ENCODE measurements at places on chromosomes 7 and 10.

DNA sequence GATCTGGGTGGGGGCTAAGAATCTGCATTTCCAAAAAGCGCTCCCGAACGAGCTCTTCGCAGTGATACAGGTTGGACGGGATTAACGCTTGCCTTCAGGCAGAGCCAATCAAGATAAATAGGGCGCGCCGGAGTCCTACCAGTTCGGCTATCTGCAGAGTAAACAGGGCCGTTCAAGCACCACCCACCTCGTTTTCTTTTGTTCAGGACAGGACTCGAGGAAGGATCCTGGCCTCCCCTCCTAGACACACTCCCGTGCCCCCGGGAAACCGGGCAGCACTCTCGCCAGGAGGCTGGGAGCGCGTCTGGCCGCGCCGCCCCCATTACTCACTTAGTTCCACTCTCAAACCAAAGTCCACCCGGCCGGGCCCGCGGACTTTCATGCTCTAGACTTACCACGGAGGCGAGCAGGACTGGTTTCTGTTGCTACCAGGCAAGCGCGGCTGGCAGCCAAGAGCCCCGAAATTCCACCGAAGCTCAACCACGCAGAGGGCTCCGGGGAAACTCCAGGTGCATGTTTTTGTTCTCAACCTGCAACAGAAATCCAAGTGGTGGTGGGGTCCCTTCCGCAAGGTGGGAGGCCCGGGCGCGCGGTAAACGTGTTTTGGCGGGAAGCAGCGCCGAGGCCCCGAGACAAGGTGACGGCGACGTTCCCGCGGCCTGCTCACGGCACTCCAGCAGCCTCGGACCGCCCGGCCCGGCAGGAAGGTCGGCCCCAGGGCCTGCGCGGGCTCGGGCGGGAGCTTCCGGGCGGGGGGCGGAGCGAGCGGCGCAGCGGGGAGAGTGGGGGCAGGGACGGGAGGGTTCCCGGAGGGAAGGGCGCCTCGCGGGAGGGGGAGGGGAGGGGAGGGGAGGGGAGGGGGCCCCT is 12.7 kb downstream of the HNRNPF start:
- no peak for DNase-seq

GRCh38 chr10:22321156-22321923 is 441 bp downstream of the BMI1 start:
- no peak for DNase-seq

- no peak for DNase-seq
These were observed 209.5 kb upstream of the INHBA start for GRCh38 chr7:41912426-41912825.

GRCh38 chr7:5428478-5429252 is 5.0 kb upstream of the TNRC18 start:
- no peak for DNase-seq

DNA sequence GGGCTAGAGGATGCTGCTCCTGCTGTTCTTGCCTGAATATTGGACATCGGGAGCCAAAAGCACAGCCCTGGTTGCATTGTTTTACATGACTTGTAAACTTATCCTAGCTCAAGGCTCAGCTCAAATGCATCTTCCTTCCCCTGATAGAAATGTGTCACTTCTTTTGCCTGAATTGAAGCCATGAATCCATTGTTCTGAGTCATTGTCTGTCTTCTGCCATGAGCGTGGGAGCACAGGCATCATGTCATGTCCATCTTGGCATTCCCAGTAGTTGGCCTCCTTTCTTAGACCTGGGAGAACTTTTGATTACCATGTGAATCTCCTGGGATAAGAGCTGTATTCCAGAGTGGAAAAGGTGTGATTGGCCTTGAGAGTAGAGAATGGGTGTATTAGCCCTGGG is 54.1 kb upstream of the OPN4 start:
- no peak for DNase-seq

DNA sequence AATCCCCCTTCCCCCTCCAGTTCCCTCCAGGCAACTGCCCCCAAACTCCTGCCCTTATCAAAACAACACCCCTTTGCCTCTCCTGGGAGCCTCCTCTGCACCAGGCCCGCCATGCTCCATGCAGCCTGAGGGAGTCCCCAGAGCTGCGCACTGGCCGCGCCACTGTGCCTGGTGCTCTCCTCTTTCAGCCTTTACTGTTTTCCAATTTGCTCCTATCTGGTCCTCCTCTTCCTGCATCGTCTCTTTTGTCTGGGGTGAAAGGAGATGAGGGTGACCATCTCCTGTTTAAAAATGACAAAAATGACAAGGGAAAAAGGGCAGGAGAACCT is 165.8 kb upstream of the ADCY1 start:
- no peak for DNase-seq

DNA sequence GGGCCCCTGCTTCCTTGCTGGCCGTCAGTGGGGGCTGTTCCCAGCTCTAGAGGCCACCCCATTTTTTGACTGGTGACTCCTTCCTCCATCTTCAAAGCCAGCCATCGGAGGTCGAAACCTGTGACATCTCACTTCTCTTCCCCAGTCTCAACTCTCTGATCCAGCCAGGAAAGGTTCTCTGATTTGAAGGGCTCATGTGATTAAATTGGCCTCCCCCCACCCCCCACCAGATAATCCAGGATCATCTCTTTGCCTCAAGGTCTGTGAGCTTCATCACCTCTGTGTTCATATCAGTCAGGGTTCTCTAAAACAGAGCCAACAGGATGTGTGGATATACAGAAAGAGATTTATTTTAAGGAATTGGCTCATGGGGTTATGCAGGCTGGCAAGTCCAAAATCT is 5.6 kb upstream of the RAMP3 start:
- no peak for DNase-seq

GRCh38 chr10:964321-964987 is 23.8 kb upstream of the GTPBP4 start:
- DNase-seq: no peak

GRCh38 chr7:139394540-139394939 is 34.8 kb downstream of the LUC7L2 start:
- DNase-seq: no peak

GRCh38 chr10:1596482-1597099 is 140.7 kb downstream of the ADARB2 start:
- no peak for DNase-seq

DNA sequence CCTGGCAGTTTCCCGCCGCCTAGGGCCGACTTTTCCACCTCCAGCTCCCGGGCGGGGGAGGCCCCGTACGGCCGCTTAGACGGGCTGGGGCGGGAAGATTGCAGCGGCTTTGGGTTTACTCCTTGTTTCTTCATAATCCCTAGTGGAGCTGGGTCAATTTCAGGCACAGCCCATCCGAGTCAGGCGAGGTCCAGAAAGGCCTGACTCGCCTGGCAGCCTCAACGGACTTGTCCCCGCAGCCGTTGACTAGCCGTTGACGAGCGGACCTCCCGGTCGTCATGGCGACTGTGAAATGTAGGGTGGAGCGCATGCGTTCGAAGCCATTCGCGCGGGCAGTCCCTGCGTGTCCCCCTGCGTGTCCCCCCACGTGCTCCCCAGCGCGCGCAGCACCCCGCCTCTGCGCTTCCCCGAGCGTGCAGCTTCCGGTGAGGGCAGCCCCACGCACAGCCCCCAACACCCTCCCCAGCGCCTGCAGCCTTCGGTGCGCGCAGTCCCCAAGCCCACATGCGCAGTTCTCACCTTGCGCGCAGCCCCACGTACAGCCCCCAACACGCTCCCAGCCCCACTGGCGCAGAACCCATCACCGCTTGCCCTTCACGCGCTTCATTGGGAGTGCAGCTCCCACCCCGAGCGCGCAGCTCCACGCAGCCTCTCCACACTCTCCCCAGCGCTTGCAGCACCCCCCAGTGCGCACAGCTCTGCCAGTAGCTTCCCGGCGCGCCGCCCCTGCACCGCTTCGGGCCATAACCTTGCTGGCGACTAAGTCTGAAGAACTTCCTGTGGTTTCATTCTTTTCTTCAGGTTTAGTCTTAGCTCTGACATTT is 67.8 kb downstream of the TBX20 start:
- DNase-seq: no peak

DNA sequence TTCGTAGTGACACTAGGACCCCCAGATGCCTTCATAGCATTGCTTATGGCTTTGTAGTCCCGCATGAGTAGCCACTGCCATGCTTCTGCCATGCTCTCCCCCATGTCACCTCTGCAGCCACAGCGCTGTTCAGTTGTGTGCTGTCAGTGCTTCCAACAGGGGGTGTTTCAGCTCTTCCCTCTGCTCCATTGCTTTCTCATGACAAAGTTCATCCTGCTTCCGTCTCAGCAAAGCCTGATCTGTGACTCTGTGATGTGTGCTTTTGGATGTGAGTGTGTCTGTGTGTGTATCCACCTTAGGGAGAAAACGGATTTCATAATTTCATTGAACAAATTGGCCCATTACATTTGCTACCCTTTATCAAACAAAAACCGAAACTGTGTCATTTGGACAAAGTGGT is 134.9 kb upstream of the SAMD8 start:
- no peak for DNase-seq

GRCh38 chr7:92794831-92795230 is 41.5 kb downstream of the CDK6 start:
- DNase-seq: no peak

DNA sequence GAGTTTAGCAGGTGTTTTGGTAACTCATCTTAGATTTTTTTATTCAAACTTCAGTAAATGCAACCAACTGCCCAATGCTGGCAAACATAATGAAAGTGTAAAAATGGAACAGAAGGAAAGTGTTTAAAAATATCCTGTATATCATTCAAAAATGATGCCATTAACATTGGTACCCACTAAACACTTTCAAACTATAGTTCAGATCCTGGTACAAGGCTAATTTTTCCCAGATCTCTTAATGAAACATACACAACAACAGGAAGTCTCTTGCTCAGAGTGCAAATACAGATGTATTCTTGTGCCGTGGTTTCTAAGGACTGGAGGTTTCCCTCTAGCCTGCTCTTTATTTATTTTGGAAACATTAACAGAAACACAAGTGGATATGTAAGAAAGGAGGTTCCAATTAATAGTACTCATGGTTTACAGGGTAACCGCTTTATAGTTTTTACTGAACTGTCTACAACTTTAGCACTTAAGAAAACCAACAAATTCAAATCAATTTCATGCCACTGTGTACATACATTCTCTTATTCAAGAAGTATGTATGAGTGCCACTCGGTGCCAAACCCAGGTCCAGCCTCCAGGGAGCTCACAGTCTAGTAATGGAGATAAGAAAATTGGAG is 176.0 kb upstream of the AKR1E2 start:
- no peak for DNase-seq

- DNase-seq: no peak
These were observed 34.5 kb downstream of the GOT1 start for GRCh38 chr10:99395750-99396445.

DNA sequence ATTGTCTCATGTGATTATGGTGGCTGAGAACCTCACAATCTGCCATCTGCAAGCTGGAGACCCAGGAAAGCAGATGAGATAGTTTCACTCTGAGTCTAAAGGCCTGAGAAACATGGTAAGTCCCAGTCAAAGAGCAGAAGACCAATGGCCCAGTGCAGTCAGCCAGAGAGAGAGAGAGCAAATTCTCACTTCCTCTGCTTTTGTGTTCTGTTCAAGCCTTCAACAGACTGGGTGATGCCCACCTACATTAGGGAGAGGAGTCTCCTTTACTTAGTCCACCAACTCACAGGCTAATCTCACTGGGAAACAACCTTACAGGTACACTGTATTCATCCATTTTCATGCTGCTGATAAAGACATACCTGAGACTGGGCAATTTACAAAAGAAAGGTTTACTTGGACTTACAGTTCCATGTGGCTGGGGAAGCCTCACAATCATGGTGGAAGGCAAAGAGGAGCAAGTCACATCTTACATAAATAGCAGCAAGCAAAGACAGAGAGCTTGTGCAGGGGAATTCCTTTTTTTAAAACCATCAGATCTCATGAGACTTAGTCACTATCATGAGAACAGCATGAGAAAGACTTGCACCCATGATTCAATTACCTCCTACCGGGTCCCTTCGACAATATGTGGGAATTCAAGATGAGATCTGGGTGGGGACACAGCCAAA is 4.7 kb upstream of the FRMPD2 start:
- DNase-seq: no peak

DNA sequence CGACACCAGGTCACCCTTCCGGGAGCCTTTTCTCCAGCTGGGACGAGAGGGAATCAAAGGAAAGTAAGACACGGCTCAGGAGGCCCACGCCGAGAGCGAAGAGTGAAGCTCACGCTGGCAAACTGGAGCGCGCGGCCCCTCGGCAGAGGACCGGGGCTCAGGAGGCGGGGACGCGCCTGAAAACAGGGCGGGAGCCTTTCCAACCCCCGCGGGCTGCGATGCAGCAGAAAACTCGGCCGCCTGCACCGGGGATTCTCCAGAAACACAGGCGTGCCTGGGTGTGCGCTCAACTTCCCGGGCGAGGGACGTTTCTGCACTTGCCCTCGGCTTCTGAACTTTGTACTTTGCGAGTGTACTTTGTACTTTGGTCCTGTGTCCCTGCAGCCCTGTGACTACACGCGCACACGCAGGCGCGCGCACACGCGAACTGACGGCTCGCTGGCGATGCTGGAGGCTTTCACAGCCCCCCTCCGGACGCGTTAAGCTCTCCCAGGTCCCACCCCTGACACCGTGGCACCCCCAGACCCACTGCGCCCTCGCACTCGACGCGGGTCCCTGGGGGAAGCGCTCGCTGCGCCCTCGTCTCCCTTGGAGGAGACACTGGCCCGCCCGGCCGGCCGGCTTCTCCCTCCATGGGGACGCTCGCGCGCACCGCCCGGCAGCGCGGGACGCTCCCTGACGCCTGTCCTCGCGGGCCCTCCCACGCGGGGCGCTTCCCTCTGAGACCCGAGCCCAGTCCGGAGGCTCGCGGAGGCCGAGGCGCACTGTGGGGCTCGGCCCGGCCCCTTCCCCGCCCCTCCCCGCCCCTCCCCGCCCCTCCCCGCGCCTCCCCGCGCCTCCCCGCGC is 588 bp upstream of the PAOX start:
- DNase-seq: no peak

GRCh38 chr10:132319853-132320653 is 11.9 kb upstream of the LRRC27 start:
- no peak for DNase-seq
